ENCODE measurements at places on chromosomes 3 and 15.

- DNase-seq, result no peak
These were observed 39.5 kb upstream of the ZNF385D start for GRCh38 chr3:21790466-21790865.

GRCh38 chr3:186333256-186333655 is 28.8 kb downstream of the DGKG start:
- DNase-seq, result no peak

DNA sequence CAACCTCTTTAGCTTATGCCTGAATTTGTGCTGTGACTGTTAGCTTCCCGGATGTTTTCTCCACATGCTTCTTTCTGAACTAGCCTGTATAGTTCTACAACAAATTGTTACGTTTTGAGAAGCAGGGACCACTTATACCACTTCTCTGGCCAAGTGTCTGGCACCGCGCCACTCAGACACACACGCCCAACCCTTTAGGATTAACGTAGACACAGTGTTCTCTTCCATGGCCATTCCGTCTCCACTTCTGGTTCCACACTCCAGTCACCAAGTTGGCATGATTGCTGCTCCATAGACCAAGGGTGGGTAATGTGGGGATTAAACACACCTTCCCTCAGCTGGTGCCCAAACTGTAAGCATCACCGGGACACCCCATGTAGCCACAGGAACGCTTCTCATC is 755 bp upstream of the TMEM108 start:
- no peak for DNase-seq

- no peak for DNase-seq
These were observed 17.7 kb downstream of the CLEC3B start for GRCh38 chr3:45043728-45044299.

- no peak for DNase-seq
These were observed 130.1 kb downstream of the RYR3 start for GRCh38 chr15:33440900-33441299.

DNA sequence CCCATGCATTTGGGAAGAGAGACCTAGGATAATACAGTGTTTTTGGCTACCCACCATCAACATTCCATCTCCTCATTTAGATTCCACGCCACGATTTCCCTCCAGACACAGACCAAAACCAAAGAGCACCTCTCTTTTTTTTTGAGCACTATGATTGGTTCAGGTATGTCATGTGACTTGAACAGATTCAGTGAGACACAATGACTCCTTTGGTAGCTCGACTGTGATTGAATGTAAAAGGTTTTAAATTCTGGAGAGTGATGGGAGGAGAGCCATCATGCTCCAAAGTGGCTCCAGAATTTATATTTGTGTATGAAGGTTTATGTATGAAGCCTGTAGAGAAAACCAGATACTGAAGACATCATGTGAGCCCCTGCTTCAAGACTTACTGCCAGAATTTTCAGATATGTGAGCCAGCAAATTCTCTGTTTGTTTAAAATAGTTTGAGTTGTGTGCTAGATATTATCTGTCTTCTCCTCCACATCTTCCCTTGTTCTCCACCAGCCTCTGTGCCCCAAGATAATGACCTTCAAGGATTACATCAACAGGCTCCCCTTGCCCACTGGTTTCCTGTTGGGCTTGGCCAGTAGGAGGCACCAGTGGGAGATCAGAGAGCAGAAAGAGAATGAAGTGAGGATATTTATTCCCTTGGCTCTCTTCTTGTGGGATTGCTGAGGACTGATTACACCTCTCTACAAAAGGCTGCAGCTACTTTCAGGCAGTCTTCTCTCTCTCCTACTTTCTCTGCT is 12.5 kb downstream of the MYD88 start:
- DNase-seq, result no peak

DNA sequence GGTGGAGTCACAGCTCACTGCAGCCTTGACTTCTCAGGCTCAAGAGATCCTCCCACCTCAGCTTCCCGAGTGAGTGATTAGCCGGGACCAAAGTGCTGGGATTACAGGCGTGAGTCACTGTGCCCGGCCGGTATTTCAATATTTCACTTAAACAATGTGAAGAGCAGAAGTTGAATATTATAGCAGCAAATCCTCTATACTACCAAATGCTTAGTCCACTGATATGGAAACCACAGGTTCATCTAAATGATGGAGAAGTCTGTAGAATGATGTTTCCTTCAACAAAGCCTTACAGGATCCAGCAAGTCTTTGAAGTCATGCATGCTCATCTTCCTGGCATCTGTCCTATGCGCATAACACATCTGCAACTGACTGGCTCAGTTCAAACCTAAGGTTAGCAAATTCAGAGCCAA is 20.3 kb upstream of the UACA start:
- no peak for DNase-seq

DNA sequence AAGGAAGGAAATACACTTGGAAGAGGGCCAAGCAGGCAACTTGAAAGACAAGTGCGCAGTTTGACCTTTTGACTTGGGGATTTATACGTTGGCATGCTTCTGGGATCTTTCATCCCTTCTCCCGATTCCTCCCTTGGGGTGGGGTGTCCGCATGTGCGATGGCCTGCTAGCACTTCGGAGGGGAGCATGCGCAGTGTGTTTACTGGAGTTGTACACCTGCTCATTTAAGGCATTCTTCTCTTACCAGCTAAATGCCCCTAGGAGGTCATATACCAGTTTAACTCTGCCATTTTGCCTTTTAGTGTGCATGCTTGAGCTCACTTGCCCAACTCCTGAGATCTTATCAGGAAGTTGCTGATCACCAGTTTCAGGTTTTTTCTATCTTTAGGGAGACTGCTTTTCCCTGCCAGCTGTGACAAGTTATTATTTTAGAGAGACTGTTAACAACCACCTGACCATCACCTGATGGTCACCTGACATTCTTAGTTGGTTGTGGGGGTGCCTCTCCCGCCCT is 63.5 kb downstream of the BFSP2 start:
- no peak for DNase-seq

DNA sequence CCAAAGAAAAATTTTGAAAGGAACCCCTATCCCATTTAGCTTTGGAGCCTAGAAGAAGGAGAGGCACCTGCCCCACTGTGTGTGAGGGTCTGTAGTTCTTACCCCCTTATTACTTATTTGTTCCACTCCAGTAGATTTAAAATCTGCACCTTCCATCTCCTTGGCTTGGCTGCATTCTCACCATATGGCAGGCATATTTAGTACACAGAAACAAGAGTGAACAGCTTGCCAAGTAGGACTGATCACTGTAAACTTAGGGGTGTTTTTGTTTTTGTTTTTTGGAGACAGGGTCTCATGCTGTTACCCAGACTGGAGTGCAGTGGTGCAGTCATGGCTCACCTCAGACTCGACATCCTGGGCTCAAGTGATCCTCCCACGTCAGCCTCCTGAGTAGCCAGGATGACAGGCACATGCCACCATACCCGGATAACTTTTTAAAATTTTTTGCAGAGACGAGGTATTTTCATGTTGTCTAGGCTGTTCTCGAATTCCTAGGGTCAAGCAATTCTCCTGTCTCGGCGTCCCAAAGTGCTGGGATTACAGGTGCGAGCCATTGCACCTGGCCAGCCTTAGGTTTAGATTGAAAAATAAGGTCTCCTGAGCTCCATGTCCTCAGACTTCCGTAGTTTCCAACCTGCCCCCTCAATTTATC is 14.1 kb upstream of the ANXA2 start:
- DNase-seq, result no peak

DNA sequence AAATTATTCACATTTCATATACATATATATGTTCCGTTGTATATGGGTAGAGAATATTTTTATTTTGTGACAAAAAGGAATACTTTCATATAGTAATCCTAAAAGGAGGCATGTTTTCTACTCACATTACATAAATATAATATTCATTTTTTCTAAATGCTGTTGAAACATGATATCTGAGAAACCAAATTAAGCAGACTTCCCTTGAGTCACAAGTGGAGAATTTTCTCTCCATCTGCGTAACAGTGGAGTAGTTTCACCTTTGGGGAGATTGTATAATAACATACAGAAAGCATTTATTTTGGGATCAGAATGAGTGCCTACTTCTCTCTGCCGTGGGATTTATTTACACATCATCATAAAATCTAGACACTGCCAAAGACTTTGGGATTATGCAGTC is 849.8 kb downstream of the NSUN3 start:
- DNase-seq, result no peak

GRCh38 chr3:51673181-51673801 is 2.2 kb downstream of the TEX264 start:
- no peak for DNase-seq

DNA sequence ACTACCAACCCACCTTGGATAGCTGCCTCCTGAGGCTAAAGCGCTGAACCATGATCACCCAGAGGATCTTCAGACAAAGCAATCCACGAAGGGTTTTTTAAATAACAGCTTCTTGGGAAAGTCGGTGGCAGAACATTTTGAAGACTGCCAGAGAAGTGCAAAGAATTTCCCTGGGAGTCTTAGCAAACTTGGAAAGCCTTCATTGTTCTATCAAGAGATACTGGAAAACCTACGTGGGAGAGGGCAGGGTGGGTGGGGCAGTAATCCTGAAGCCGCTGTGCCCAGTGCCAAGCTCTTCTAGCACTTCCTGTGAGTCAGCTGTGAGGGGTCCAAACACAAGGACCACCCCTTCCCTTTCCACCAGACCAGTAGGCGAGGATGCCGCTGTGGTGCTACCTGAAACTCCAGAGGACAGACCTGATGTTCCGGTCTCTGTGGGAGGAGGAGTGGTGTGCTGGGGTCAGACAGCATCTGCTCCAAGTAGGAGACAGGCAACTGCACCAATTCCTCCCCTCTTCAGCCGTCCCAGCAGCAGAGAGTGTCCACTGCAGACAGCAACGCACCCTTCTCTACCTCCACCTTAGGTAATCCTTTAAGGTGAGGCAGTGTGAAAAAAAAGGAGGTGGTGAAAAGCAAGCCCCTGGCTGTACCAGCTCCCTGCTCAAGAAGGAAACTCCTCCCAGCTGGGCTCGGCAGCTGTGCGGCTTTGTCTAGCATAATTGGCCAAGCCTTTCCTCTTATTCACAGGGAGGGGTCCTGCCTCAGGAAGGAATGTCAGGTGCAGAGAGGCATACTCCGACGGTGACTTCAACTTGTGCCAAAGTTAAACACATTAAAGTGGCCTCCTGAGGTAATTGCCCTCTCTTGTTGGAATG is 99.0 kb downstream of the TMCC1 start:
- no peak for DNase-seq

DNA sequence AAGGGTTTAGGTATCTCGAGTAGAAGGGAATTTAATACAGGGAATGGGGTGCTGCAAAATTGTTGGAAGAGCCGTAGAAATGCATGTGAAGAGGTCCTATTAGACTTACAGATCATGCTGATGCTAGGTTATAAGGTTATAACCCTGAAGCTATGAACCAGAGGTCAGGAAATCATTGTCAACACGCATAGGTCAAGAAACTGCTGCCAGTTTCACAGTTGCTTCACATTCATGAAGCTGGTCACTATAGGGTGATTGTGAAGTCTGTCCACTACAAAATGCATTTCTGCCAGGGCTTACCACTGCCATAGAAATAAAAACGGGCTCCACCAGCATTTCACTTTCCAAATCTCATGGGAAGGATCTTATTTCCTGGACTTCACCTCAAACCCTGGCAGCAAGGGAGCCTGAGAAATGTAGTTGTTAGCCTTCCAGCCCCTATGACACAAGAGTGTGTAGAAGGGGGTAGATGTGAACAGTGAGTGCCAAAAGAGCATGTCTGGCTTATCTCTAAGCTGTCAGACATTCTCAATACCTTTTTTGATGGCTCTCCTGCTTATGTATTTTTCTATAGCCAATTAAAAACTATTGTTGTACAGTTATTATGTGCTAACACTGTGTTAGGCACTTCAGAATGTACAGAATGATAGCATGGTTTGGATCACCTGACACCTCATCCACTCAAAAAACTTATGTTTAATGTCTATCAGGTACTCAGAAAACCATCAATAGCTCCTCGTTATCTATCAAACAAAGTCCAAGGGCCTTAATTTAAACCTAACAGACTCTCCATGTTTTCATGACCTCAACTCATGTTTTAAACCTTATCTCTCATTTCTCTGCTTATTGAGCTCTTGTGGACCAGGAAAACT is 148.3 kb upstream of the TSC22D2 start:
- no peak for DNase-seq

GRCh38 chr15:40845511-40846284 is 1.9 kb downstream of the SPINT1 start:
- no peak for DNase-seq

GRCh38 chr15:92073044-92073785 is 219.7 kb downstream of the SLCO3A1 start:
- DNase-seq, result no peak

DNA sequence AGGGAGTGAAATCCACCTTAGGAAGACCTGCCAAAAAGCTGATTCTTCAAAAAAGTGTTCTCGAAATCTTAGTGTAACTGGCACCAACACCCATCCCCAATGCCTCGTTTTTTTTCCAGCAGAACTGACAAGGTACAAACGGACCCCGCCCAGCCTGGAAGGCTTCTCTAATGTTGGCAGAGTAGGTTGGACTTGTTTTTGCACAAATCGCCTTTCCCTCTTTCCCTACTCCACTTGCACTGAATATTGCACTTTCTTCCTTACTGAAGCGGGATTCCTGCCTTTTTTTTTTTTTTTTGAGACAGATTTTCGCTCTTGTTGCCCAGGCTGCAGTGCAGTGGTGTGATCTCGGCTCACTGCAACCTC is 544 bp upstream of the TIMMDC1 start:
- DNase-seq, result no peak

DNA sequence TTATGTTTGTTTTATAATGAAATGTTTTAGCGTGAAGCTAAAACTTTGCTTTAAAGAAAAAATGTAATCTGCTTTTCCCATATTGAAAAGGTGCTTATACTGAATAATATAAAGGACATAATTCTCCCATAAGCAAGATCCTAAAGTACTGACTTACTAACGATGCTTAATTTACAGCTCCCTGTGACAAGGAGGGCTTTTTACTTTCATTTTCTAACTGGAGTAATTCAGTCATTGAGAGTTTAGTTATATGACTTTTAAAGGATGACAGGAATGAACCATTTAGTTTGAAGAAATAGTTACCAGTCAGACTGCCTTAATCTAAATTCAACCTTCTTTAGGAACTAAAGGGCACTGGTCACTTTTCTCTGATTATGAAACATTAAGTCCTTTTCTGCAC is 19.3 kb upstream of the ZPLD1 start:
- DNase-seq, result no peak

DNA sequence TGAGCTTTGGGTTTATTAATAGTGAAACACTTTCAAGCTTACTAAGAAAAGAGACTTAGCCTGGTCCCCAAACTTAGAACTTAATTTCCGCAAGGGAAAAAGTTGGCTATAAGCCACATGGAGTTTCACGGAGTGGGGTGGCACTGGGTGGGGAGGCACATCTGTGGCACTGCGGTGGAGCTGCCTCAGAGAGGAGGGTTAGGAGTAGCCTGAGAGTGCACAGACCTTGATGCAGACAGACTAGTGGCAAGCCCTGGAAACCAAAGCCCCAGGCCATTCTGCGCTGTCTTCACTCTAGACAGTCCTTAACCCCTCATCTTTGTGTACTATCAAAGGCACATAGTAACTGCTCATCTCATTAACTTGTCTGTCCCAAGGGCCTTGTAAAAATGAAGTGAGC is 22.0 kb downstream of the CXCR6 start:
- no peak for DNase-seq
